Activated T-helper 1 cell treated with anti-CD3 and anti-CD28 coated beads, Interleukin-12 subunit alpha, Interleukin-12 subunit beta, Interleukin-2, Interleukin-4 antibody, amounts not matched to agents 30 ng/mL and 10 ng/mL and 1 ng/mL, durations not matched to agents 14 hours and 24 hours and 36 hours (primary cell): ENCODE measurements at places on chromosomes 1 and 21. TPM values are rescaled to one million over a fixed set of nuclear protein-coding genes. Genes with fewer than 3 reads are reported as not detected.
A peak's percentile ranks its signal among the peaks of the same experiment; 100 is the strongest.

GRCh38 chr21:21767276-21767675 is 769.1 kb downstream of the NCAM2 start:
- H3K36me3 ChIP-seq, result no peaks in the 10 kb centered on the region
- H3K4me1 ChIP-seq, result no peaks in the 10 kb centered on the region
- H3K27ac ChIP-seq, result no peak overlapping the region

GRCh38 chr1:148318123-148318903 is 164.8 kb downstream of the PPIAL4G start:
- peak overlapping the region; percentile 89 for H3K4me3 ChIP-seq
- peaks cover 41% of the 10 kb centered on the region for H3K4me1 ChIP-seq
- H3K36me3 ChIP-seq, result peaks cover 1% of the 10 kb centered on the region
- H3K27me3 ChIP-seq, result peaks cover 32% of the 10 kb centered on the region

DNA sequence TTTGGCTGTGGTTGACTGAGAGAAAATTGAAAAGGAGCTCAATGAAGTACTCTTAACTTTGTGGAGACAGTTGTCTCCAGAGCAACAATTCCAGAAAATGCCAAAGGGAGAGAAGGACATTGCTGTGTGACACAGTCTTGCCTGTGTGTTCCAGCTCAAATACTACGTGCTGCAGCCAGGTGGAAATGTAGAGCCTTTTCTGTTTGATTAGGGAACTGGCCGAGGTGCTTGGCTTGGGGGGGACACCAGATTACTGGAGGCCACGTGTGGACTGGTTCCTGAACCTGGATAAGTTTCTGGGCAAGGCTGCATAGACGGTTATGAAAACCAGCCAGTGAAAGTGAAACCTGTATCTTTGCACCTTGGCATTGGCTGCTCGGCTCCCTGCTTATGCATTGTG is 217.9 kb downstream of the CTH start:
- no peak overlapping the region for H3K4me3 ChIP-seq
- H3K4me1 ChIP-seq, result no peaks in the 10 kb centered on the region
- H3K27me3 ChIP-seq, result no peaks in the 10 kb centered on the region
- no peaks in the 10 kb centered on the region for H3K36me3 ChIP-seq

GRCh38 chr1:225119307-225119706 is 189.8 kb downstream of the DNAH14 start:
- no peaks in the 10 kb centered on the region for H3K4me1 ChIP-seq
- H3K27ac ChIP-seq, result no peak overlapping the region
- no peaks in the 10 kb centered on the region for H3K27me3 ChIP-seq
- H3K36me3 ChIP-seq, result no peaks in the 10 kb centered on the region

DNA sequence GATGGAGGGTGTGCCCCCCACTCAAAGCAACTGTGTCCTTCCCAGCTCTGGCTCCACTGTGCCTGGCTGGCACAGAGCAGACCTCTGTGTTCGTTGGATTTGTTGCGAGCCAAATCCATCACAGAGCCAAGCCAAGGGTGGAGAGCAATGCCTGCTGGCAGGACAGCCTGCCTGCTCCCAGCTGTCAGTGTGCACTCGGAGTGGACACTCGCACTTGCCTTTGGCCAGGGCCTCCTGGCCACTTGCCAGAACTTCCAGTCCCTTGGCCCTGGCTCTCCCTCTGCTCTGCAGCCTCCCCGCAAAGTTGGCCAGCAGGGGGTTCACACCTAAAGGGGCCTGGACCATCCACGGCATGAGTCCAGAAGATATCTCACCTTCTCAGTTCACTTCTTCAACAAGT is 16.4 kb downstream of the HEYL start:
- H3K27me3 ChIP-seq, result peaks cover 17% of the 10 kb centered on the region
- H3K4me3 ChIP-seq, result no peak overlapping the region
- DNase-seq, result no peak
- H3K36me3 ChIP-seq, result no peaks in the 10 kb centered on the region

- H3K36me3 ChIP-seq, result no peaks in the 10 kb centered on the region
- DNase-seq, result no peak
- no peaks in the 10 kb centered on the region for H3K4me1 ChIP-seq
- no peak overlapping the region for H3K27ac ChIP-seq
- H3K27me3 ChIP-seq, result peaks cover 3% of the 10 kb centered on the region
These were observed 151.6 kb downstream of the NPHP4 start for GRCh38 chr1:5840551-5841001.

Gene KRTAP26-1
- total RNA-seq, result not detected in 2 replicates

GRCh38 chr21:43913928-43914327 is 48.9 kb downstream of the AGPAT3 start:
- H3K4me1 ChIP-seq, result peaks cover 47% of the 10 kb centered on the region
- peaks cover 33% of the 10 kb centered on the region for H3K36me3 ChIP-seq
- H3K27me3 ChIP-seq, result no peaks in the 10 kb centered on the region
- no peak overlapping the region for H3K27ac ChIP-seq

Gene WNT9A
- total RNA-seq, result not detected in 2 replicates

DNA sequence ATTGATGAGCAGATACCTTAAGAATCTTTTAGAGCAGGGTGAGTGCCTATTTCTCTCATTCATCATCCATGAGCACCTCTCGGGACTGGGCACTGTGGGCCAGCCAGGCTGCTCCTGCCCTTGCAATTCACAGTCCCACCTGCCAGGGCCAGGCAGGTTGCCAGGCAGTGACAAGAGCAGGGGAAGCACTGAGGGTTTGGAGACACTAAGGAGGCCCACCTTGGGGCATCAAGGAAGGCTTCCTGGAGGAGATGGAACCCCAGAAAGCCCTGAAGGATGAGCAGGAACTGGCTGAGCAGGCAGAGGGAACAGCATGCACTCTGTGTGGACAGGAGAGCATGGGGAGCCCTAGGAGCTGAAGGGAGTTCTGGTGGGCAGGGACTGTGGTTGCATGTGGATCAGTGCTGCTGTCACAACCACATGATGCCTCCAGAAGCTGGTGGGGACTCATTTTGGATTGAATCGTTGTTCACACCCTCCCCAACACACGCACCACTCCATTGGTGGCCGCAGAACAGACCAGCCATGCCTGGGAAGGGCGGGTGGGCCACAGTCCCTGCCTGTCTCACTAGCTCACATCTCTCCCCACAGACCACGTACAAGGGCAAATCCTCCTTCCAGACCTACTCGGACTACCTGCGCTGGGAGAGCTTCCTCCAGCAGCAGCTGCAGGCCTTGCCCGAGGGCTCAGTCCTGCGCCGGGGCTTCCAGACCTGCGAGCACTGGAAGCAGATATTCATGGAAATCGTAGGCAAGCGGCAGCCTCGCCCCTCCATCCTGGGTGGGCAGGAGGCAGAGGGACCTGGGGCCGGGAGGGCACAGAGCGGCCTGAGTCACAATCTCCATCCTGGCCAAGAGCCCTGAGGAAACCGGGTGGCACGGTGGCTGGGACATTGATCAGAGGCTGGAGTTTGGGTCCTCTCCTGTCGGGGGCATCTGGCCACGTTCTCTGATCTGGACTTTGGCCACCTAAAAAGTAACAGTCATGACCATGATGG is 55.1 kb downstream of the DISP3 start:
- DNase-seq, result no peak
- no peak overlapping the region for H3K27ac ChIP-seq
- H3K27me3 ChIP-seq, result no peaks in the 10 kb centered on the region

Gene SAMD11
- not detected in 2 replicates for total RNA-seq

GRCh38 chr1:45299981-45300668 is 26.6 kb upstream of the HPDL start:
- H3K4me1 ChIP-seq, result peaks cover 30% of the 10 kb centered on the region
- H3K4me3 ChIP-seq, result no peak overlapping the region
- peaks cover 1% of the 10 kb centered on the region for H3K36me3 ChIP-seq

- peaks cover 35% of the 10 kb centered on the region for H3K36me3 ChIP-seq
- no peaks in the 10 kb centered on the region for H3K27me3 ChIP-seq
- peaks cover 28% of the 10 kb centered on the region for H3K4me1 ChIP-seq
- peak overlapping the region; percentile 23 for H3K4me3 ChIP-seq
These were observed 17.8 kb downstream of the TMEM50A start for GRCh38 chr1:25355841-25356395.

GRCh38 chr1:150385537-150386445 is 21.8 kb downstream of the RPRD2 start:
- no peak overlapping the region for H3K4me3 ChIP-seq
- H3K27ac ChIP-seq, result no peak overlapping the region
- peaks cover 34% of the 10 kb centered on the region for H3K4me1 ChIP-seq
- DNase-seq, result no peak
- H3K36me3 ChIP-seq, result peaks cover 3% of the 10 kb centered on the region

Gene VANGL2
- total RNA-seq, result not detected in 2 replicates

- peaks cover 8% of the 10 kb centered on the region for H3K27me3 ChIP-seq
- DNase-seq, result no peak
- no peak overlapping the region for H3K4me3 ChIP-seq
These were observed 106.6 kb upstream of the TMPRSS2 start for GRCh38 chr21:41614511-41614910.

Gene NUAK2
- 1.1 and 1.3 TPM in 2 replicates for total RNA-seq

Gene FAM151A
- total RNA-seq, result not detected in 2 replicates

Gene TFAP2E
- 0.47 TPM in 2 replicates for total RNA-seq

Gene SLAMF8
- total RNA-seq, result 0.49 and 0.69 TPM in 2 replicates

- H3K27me3 ChIP-seq, result peaks cover 2% of the 10 kb centered on the region
- no peak overlapping the region for H3K4me3 ChIP-seq
- no peaks in the 10 kb centered on the region for H3K4me1 ChIP-seq
- DNase-seq, result no peak
These were observed 114.1 kb downstream of the C1orf94 start for GRCh38 chr1:34290831-34291230.

Gene CLIC6
- not detected in 2 replicates for total RNA-seq

Gene F5
- total RNA-seq, result 58.0 and 58.2 TPM in 2 replicates

DNA sequence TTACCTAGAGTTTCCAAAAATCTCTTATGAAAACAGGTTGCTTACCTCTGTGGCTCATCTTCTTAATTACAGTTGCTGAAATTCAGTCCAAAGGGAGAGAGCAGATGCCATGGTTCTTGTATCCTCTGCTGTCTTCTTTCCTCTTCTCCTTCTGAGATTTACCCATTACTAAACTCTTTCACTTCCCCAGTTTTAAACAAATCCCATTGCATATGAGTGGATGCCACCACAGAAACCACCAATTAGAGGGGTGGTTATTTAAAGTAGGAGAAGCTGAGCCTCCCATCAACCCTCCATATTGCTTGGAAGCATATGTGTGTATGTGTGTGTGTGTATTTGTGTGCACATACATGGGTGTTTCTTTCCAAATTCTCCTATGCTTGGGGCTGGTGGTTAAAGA is 128.5 kb upstream of the KCNK1 start:
- no peak overlapping the region for H3K4me3 ChIP-seq
- no peak overlapping the region for H3K27ac ChIP-seq
- H3K27me3 ChIP-seq, result peaks cover 3% of the 10 kb centered on the region
- no peaks in the 10 kb centered on the region for H3K36me3 ChIP-seq

DNA sequence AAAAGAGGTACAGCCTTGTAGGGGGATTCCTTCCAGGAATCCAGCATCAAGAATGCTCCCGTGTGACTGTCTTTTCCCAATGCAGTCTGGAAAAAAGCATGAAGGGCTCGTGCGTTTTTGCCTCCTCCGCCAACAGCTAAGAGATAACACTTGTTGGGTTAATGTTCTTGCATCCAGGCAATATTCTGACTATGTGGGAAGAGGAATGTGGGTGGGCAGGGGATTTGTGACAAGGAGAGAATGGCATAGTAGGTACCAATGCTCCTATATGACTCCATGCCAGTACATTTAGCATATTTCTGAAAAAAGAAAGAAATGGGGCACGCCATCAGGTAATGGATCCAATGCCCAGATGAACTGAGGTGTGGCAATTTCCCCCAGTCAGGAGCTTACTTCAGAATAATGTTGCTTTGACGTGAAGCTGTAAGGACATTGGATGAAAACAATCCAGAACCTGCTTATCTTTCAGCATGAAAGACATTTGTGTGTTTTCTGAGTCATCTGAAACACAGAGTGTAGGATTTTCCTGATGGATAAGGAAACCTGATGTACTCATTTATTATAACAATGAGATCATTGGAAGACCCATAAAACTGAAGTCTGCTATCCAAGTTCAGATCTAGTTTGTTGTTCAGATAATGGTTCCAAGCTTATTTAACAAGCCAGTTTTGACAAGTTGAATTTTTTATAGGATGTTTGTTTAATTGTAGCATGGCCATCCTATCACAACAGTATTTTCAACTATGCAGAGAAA is 105.5 kb downstream of the LYPLAL1 start:
- no peaks in the 10 kb centered on the region for H3K27me3 ChIP-seq
- no peak overlapping the region for H3K27ac ChIP-seq
- no peak overlapping the region for H3K4me3 ChIP-seq
- no peaks in the 10 kb centered on the region for H3K36me3 ChIP-seq
- no peaks in the 10 kb centered on the region for H3K4me1 ChIP-seq

- H3K36me3 ChIP-seq, result peaks cover 26% of the 10 kb centered on the region
- H3K27me3 ChIP-seq, result no peaks in the 10 kb centered on the region
These were observed 36.5 kb upstream of the TRAPPC10 start for GRCh38 chr21:43975469-43976098.

GRCh38 chr1:108551137-108551862 is 8.6 kb upstream of the EEIG2 start:
- no peaks in the 10 kb centered on the region for H3K4me1 ChIP-seq
- no peaks in the 10 kb centered on the region for H3K36me3 ChIP-seq
- DNase-seq, result no peak

DNA sequence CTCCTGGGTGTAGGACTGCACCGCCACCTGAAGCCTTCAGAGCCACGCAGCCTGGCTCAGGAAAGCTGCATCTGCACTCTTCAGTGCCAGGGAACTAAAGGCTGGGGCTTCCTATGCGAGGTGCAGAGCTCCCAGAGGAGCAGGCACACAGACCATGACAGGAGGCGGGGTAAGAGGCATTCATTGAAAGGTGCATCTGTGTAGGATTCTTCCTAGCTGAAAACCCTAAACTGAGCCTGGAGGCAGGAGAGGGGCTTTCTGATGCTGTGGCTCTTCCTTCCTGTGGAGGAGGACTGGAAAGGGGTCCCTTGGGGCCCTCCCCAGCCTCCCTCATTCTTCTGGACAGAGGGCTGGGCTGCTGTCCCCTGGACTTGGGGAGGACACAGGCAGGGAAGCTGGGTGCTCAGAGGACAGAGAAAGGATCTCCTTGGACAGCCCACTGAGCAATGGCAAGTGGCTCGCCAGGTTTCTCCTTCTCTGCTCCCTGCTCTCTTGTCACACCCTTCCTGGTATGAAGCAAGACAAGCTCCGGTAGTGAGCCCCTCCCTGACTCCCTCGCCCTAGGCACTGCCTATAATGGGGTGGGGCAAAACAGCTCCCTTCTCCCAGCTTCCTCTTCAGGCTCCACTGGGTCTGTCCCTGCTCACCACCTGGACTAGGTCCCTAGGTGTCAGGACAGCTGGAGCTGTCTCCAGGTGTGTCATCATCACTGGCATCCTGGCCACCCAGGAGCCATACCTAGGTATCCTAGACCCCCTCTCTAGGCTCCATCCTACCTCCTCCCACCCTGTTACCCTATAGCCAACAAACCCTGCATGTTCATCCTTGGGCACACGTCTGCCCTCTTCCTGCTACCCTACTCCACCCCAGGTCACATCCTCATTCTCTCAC is 20.0 kb downstream of the S100A6 start:
- peaks cover 24% of the 10 kb centered on the region for H3K4me1 ChIP-seq
- H3K4me3 ChIP-seq, result no peak overlapping the region
- no peak for DNase-seq
- H3K36me3 ChIP-seq, result no peaks in the 10 kb centered on the region
- peaks cover 6% of the 10 kb centered on the region for H3K27me3 ChIP-seq
- no peak overlapping the region for H3K27ac ChIP-seq
